ENCODE measurements at places on chromosomes 12 and 14.

- DNase-seq, result no peak
Measured at GRCh38 chr12:4134448-4135263, 138.9 kb upstream of the CCND2 start.

DNA sequence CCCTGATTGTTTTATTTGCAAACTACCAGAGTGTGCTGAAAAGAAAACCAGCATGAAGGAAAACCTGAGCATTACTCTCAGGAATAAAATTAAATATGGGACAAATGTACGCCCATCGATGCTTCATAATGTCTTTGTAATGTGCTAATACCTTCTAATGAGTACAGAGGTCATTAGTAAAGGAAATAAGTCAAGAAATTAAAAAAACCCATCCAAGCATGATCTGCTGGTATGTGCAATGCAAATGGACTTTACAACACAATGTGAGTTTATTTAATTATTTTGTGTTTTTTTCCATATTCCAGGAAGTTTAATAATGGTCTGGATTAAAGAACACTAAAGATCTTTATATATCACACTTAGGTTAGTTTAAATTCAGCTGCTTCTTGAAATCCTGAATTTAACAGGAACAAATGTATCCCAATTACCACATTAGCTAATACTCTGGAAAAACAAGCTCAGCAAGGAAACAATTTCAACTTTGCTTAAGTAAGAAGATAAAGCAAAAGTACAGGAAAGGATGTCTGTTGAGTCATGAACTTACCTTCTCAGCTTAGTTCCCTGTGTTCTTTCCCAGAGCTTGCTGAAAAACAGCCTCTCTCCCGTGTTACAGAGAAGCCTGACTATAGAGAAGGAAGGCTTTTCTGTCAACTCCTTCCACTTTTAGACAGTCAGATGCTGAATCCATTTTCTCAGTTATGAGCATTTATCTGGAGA is 179.3 kb upstream of the TMEM260 start:
- DNase-seq, result no peak

GRCh38 chr12:49870501-49871262 is 27.8 kb upstream of the BCDIN3D start:
- DNase-seq, result no peak

- DNase-seq, result no peak
Measured at GRCh38 chr12:2844786-2845185, 10.0 kb upstream of the NRIP2 start.

- no peak for DNase-seq
Measured at GRCh38 chr14:50529288-50530179, 2.8 kb downstream of the MAP4K5 start.

GRCh38 chr12:48374164-48374563 is 23.4 kb upstream of the ZNF641 start:
- DNase-seq, result no peak

- DNase-seq, result peak; percentile 53
Measured at GRCh38 chr14:88553886-88554456, 836 bp downstream of the PTPN21 start.

DNA sequence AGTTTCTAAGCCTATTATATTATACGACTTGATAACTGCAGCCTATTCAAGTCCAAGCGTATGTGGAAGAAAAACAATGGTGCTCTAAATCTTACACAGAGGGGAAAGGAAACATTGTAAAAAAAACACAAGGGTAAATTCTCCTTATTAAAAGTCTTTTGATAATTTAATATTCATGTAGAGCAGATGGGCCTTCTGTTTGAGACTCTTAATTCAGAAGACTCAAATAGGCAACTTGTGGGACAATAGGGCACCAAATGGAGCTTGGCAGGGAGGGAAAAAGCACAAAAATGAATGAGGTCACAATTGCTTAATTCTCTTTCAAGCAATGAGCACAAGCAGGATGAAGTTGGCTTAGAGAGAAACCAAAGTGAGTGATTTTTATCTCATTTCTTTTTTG is 159.4 kb downstream of the NELL2 start:
- DNase-seq, result no peak

GRCh38 chr12:82740129-82741000 is 53.7 kb downstream of the TMTC2 start:
- no peak for DNase-seq

DNA sequence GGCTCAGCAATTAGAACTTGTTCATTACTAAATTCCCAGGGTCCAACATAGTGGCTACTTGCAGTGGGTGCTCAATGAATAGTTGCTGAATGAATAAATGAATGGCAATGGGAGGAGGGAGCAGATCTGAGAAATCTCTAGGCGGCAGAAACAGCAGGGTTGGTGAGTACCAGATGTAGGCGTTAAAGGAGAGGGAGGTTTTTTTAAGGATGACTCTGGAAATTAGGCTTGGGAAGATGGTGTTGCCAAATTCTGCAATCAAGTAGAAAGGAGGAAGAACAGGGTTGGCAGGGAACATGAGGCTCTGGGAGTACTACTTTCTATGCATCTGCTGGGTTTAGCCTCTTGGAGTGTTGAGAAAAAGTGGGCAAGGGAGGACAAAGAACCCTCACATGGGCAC is 207.1 kb downstream of the APAF1 start:
- DNase-seq, result no peak

DNA sequence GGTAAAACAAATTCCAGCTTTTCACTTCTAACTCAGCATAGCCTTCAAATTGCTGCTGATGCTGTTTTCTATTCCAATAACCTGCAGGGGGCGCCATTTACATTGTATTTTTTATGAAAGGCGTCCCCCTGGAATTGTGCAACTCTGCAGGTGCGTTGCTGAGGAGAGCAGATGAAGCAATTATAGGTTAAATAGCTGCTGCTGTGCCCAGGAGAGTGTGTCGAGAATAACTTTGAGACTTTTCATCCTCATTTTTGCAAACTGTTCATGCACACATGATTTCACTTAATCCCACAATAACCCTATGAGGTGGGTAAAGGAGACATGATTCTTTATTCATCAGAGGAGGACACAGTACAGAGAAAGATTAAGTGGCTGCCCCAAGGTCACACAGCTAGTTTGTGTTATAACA is 75.7 kb downstream of the MYRFL start:
- peak; percentile 89 for DNase-seq
